ENCODE measurements at places on chromosomes 5 and 9. TPM values are rescaled to one million over a fixed set of nuclear protein-coding genes. Genes with fewer than 3 reads are reported as not detected.

CD14 gene
- total RNA-seq: 1.7 TPM

DOLK gene
- 7.4 TPM for total RNA-seq

SPINK14 gene
- total RNA-seq: not detected

DIPK1B gene
- total RNA-seq: 0.11 TPM

GRIA1 gene
- total RNA-seq: not detected

ORM2 gene
- not detected for total RNA-seq

NACC2 gene
- total RNA-seq: 2.7 TPM

DNM1 gene
- 1.8 TPM for total RNA-seq

SPAG8 gene
- total RNA-seq: 0.81 TPM

Measured in CD4-positive, alpha-beta T cell (primary cell).